ENCODE measurements at places on chromosomes 12 and 14.
A peak's percentile ranks its signal among the peaks of the same experiment; 100 is the strongest.

DNA sequence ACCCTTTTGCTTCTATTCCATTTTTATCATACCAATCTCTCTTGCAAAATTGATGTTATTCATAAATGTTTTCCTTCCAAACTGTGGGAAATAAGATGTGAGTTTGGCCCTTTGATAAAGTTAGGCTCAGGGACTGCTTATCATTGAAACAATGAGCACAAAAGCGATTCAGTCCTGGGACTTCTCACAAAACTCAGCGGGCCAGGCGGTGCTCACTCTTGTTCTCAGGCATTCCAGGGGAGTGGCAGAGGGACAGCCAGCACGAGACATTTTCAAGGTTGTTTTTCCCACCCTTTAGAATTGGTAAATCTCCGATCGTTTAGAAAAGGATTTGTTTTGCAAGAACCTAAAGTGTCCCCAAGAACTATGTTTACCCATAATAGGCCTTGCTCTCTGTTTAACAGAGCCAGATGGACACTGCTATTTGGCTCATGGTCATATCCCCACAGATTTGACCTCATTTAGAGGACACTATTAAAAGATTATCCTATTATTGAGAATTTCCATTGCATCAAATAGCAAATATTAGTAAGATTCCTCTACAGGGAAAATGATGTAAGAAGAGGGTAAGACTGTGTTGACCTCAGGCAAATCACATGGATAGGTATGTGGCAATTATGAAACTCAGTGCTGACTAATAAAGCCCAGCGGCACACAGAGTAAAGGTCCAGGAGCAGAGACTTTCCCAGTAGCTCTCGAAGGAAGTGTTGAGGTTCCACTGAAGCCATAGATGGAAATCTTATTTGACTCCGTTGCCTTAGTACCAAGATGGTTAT is 102.7 kb upstream of the USP44 start:
- no peak for DNase-seq

GRCh38 chr12:2553388-2554126 is 241.2 kb upstream of the FKBP4 start:
- DNase-seq, result no peak

GRCh38 chr12:27523642-27524493 is at the start of gene PPFIBP1:
Gene PPFIBP1, plus strand, starts transcription at chr12:27524206. Its CDS starts 109,191 bp downstream, at chr12:27633397.
- peak; percentile 99 for DNase-seq

- no peak for DNase-seq
Measured at GRCh38 chr12:15979096-15980092, 68.3 kb downstream of the DERA start.

DNA sequence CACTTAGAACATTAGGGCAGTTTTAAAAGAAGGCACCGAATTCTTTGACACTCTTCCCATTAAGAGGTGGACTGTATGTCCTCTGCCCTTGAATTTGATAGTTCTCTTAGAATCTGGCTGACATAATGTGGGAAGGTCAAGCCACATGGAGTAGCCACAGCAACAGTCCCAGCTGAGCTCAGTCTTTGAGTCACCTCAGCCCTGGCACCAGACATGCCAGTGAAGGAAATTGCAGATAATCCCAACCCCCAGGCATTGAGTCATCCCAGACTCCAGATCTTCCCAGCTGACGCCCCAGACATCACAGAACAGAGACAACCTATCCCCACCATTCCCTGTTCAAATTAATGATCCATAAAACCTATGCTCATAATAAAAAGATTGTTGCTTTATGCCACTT is 83.4 kb downstream of the GTF2A1 start:
- no peak for DNase-seq

DNA sequence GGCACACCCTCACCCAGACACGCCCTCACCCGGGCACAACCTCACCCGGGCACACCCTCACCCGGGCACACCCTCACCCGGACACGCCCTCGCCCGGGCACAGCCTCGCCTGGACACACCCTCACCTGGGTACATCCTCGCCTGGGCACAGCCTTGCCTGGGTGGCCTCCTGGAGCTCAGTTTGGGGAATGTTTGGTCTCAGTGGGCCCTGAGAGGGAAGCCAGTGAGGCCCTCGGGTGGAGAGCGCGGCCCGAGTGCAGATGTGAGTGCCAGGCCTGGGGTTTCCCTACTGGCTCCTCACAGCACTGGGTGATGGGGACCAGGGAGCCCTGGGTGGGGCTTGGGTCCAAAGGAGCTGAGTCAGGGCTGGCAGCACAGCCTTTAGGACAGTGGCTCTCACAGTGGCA is 23.8 kb downstream of the GALNT9 start:
- DNase-seq, result no peak

- no peak for DNase-seq
Measured at GRCh38 chr14:28142400-28143015, 624.1 kb upstream of the FOXG1 start.

GRCh38 chr12:77630344-77630743 is 200.3 kb upstream of the NAV3 start:
- no peak for DNase-seq

DNA sequence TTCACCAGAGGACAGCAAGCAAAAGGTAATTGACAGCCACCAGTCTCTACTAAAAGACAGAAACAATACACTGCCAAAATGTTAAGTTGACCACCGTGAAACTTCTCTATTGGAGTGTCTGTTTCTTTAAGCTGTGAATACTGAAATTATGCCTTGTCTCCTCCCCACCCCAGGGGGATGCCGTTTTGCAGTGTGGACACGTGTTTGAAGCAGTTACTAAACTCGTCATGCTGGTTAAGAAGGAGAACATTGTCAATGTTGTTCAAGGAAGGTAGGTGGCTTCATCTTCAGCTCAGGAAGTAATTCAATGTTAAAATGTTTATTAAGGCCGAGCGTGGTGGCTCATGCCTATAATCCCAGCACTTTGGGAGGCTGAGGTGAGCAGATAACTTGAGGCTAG is 32.8 kb downstream of the KCTD10 start:
- no peak for DNase-seq

DNA sequence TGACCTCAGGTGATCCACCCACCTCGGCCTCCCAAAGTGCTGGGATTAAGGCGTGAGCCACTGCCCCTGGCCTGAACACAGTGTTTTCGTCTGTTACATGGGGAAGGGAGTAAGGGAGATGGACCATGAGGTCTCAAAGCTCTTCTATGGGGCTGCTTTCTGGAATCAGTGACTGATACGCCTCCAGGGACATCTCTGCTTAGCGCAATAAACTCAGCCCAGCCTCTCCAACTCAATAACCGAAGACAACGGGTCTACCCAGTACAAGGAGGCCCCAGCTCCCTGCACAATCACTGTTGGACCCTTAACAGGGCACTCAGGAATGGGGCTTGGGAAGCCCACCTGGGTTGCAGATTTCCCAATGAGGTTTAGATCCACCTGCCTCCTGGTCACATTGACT is 42.6 kb upstream of the CHGA start:
- DNase-seq, result no peak

Measured in stimulated activated CD8-positive, alpha-beta memory T cell treated with anti-CD3 and anti-CD28 coated beads, Interleukin-15, amount 100 ng/mL, for 1 hour (primary cell).